Stimulated activated CD8-positive, alpha-beta memory T cell treated with anti-CD3 and anti-CD28 coated beads, Interleukin-4, amount 100 ng/mL, for 24 hours (primary cell): ENCODE measurements at places on chromosomes 1 and 21.

DNA sequence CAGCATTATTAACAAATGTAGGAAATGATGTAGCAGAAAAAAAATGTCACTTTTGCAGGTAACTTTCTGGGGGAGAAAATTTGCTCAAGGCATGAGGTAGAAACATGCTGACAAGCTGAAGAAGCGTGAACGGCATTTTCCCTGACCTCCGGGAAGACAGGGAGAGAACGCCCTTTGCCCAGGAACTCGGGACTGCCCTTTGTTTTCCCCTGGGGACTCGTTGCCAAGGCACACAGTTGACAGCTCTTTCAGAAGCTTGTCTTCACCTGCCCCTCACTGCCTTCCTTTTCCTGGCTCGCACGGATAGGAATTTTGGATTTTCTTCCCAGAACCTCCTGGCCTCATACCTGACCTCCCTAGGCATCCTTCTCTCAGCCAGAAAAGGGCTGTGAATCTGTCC is 52.7 kb upstream of the COA6 start:
- no peak for DNase-seq

DNA sequence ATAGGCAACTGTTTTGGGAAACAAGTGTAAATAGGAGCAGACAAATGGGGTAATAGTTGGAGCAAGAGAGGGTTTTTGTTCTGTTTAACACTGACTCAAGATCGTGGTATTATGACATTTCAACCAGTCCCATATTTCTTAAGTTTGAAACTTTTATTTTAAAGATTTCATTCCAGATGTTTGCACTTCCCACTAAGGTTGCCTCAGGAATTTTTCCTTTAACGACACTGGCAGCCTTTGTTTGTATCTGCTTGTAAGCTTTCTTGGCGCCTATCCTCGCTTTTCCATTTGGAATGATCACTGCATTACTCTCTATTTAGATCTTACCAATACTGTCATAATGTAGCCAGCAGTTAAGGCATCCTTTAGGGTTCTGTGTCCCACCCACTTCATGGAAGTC is 67.7 kb downstream of the ALG6 start:
- DNase-seq, result no peak

DNA sequence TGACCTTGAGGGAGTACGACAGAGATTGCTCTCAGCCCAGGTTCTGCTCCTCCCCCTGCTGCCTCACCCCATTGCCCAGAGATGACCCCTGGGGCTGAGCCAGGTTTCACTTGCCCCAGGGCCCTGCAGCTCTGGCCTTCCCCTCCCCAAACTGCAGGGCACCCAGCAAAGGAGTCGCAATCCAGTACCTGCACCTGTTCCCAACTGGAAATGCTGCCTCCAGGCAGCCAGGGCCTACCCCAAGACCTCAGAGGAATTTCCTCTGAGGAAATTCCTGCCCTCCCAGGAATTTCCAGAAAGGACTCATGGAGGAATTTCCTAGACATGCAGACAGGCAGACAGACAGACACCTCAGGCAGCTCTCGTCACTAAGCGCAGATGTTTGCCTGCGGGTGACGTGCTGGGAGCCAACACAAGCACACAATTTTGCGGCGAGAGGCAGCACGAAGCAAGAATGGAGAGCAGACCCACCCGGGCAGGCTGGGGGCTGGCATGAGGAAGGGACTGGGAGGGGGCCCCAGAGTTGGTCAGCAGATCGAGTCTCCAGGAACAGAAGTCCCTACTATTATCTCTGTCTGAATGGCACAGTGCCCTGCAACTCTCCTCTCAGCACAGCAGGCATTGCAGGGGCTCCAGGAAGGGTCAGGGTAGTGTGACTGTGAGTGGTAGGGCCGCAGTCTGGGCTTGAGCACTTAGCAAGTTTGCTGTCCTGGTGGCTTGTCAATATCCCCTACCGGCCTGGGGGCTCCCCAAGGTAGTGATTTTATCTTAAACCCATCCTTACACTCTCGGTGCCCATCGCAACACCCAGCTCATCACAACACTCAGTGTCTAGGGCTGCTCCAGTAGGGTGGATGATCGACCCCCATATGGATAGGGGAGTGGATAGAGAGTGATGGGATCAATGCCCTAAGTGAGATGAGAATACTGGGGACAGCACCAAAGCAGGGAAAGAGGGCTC is 2.9 kb upstream of the EFNA1 start:
- no peak for DNase-seq

GRCh38 chr1:204599098-204599497 is 82.9 kb downstream of the MDM4 start:
- no peak for DNase-seq

GRCh38 chr1:94836891-94837290 is 16.7 kb downstream of the SLC44A3 start:
- DNase-seq, result no peak

DNA sequence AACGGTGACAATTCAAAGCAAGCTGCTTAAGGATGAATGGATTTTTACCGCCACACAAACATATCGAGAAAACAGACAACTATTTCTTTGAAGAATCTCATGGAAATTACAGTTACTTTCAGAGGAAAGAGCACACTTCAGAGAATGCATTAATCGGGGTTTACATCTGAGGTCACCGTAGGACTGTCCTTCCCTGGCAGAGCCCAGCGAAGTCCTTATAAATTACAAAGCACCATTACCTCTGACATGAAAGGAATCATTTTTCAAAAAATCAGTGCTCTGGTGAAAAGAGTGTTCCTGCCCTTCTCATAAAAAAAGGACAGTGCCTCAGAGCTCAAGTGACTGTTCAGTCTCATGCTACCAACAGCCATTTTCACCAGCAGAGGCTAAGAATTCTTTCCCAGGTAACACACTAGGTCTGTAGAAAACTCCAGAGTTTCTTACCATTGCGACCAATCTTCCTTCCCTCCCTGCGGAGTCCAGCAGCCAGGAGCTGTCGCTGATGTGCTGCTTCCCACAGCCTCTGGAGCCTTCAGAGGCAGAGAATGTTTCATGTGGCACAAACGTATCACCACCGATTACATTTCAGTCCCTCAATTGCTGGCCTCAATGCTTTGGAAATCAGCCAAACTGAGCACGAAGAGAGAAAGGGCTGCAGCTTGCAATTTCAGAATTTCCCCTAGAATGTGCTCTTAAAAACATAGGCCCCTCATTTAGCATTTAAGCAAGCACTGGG is 75.4 kb downstream of the PLD5 start:
- DNase-seq, result no peak

DNA sequence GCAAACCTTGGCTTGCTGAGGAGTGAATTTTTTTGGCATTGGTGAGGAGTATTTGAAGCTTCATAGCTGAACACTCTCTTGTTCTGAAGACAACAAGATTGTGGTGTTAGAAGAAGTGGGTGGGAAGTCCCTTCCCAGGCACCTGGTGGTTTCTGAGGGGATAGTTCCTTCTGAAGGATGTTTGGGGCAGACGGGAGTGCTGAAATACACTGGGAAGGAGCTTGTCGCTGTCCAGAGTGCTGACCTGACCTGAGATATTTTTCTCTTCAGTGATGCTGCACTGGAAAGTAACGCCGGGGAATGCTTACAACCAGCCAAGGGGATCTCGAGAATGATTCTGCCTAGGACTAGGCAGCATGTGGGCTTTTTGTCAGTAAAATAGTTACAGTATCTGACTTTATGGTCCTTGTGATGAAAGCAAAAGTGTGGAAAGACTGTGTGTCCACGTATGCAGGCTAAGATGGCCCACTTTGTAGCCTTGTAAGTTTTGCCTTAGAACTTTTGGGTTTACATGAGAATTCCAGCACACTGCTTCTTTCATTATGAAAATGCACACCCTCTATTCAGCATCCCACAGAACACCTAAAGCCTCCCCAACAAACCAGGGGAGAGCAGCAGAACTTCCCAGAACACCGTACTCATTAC is 33.1 kb upstream of the NFASC start:
- DNase-seq, result no peak

DNA sequence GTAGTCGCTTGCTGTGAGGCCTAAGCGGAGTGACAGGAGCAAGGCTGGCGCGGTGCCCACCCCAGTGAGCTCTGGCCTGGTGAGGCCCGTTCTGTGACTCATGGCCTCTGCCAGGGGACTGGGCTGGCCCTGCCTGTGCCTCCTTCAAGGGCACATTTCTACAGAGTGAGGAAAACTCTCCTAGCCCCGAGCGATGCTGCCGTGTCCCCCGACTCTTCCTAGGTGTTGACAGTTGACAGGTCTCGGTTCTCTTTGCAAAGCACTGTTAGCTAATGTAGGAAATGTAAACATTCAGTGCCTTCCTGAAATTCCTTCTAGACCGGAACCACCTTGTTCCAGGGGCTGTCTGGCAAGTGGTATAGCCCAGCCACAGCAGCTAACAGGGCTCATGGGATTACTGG is 43.9 kb downstream of the ABCG1 start:
- DNase-seq, result no peak

DNA sequence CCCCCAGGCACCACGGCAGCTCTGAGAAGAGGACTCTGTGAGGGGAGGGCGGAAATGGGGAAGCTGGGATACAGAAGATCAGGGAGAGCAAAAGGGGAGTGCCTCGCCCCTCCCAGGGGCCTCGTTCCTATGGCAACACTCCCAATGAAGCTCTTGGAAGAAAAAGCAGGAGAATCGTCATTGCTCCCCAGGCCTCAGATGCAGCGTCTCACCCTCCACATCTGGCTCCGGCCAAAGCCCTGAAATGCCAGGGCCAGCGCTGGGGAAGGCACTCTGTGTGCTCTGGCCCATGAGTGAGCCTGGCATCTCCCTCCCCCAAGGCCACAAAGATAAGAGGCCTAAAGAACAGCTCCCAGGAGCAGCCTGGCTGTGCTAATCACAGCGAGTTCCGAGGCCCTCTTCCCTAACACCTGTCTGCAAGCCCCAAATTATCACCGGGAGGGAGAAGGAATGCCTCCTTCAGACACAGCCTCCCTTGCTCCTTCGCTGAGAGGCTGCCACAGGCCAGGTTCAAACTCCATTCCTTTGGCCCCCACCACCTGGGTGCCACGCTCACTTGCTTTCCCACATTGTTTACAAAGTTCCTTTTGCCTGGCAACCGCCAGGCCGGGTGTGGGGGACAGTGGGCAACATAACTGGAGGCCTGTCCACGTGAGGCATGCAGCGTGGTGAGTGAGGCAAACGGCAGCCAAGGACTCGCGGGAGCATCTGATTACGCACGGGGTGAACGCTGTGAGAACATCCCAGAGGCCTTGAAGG is 27.8 kb downstream of the ECE1 start:
- DNase-seq, result no peak
